Testis (tissue), 5 donors: ENCODE measurements at places on chromosomes 3 and 15. TPM values are rescaled to one million over a fixed set of nuclear protein-coding genes. Genes with fewer than 3 reads are reported as not detected.

Gene TCAIM
- 28.3 TPM for total RNA-seq

Gene FILIP1L
- total RNA-seq, result 20.1 TPM

Gene CASR
- total RNA-seq, result 1.4 TPM

Gene CDHR4
- total RNA-seq, result 5.5 TPM

Gene SLITRK3
- total RNA-seq, result 0.06 TPM
